ENCODE measurements at places on chromosomes 4 and X. TPM values are rescaled to one million over a fixed set of nuclear protein-coding genes. Genes with fewer than 3 reads are reported as not detected.

The FAM9B gene
- not detected for total RNA-seq

The WDR44 gene
- total RNA-seq, result 15.6 TPM

The AWAT1 gene
- total RNA-seq, result not detected

The SLIT2 gene
- 3.5 TPM for total RNA-seq

GRCh38 chr4:145619639-145619996, 433 bp downstream of the MMAA start:
- DNase-seq, result peak; percentile 95

DNA sequence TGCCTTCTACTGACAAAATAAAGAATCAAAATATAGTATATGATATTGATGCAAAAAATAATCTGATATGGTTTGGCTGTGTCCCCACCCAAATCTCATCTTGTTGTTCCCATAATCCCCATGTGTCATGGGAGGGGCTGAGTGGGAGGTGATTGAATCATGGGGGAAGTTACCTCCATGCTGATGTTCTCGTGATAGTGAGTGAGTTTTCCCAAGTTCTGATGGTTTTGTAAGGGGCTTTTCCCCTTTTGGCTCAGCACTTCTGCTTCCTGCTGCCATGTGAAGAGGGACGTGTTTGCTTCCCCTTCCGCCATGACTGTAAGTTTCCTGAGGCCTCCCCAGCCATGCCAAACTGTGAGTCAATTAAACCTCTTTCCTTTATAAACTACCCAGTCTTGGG, 70.2 kb downstream of the TMEM165 start:
- no peak for DNase-seq

DNA sequence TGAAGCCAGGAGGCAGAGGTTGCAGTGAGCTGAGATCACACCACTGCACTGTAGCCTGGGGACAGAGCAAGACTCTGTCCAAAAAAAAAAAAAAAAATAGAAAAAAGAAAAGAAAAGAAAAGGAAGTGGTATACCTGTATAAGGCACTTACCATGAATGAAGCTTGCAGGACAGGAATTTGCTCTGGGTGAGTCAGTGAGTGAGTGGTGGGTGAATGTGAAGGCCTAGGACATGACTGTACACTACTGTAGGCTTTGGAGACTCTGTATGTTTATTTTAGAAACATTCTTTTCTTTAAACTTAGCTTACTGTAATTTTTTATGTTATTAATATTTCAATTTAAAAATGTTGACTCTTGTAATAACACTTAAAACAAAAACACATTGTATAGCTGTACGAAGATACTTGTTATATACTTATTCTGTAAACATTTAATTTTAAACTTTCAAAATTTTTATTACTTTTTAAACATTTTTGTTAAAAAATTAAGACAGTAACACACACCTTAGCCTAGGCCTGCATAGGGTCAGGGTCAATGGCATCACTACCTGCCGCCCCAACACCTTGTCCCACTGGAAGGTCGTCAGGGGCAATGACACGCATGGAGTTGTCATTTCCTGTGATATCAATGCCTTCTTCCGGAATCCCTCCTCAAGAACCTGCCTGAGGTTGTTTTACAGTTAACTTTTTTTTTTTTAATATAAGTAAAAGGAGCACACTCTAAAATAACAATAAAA, 78.7 kb downstream of the CLNK start:
- DNase-seq, result peak; percentile 69

DNA sequence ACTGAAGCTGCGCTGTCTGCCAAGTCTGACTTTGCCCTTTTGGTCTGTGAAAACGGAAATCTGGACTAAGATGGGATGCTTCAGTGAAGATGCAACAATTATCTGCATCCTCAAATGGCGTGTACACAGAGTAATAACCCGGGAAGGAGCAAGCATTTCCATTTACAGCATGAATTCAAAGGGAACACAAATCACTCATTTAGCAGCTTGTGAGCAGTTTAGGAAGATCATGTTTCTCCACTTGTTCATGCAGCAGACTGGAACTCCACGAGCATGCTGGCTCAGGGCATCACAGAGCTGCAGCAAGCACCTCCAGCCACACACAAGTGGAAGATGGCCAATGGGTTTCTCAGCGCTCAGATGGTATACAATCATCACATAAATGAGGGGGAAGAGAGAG, 175.5 kb downstream of the NLGN4X start:
- no peak for DNase-seq

DNA sequence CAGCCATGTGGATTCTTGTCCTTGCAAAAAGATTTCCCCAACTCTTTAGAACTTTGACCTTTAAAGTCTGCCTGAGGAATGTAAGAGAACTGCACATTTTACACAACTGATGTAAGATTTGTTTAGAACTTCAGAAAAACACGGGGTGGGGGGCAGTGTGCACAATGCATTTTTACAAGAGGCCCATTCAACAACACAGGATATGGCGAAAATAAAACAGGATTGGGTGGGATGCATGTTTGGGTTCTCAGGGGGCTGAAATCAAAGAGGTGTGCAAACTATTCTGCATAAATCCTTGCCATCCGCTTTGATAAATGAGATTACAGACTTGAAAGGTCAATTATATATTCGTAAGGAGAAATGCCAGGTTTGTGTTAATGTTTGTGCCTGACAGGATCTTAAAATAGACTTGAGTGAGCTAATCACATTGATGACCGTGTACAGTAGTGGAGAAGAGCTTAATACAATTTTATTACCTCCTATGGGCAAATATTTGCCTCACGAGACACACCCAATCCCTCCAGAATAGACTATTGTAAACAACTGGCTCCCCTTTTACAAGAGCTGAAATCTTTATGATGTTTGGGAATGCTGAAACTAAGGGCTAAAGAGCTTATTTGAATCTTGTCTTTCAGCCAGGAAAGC, 184.1 kb upstream of the LEF1 start:
- DNase-seq, result no peak

Data from renal cortical epithelial cell (primary cell).